Urothelium cell line (cell line): ENCODE measurements at places on chromosomes 1 and 21.
A peak's percentile ranks its signal among the peaks of the same experiment; 100 is the strongest.

- DNase-seq = no peak
Observed at GRCh38 chr1:57963581-57963980, 539.7 kb upstream of the DAB1 start.

DNA sequence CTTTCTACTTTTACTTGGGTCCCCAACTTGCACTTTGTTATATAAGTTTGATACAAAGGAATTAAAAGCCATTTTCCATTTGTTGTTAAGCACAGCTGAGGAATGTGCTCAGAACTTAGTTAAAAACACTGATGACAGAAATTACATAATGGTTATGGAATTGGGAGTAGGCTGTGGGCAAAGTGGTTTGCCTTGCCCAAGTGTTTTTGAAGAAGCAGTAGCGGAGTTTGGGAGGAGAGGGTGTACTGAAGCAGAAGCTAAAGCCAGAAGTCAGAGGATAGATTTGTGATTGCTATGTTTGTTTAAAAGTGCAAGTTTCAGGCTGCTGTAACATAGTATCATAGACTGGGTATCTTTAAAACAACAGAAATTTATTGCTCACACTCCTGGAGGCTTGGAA, 391.8 kb downstream of the DUSP10 start:
- no peak for DNase-seq

DNA sequence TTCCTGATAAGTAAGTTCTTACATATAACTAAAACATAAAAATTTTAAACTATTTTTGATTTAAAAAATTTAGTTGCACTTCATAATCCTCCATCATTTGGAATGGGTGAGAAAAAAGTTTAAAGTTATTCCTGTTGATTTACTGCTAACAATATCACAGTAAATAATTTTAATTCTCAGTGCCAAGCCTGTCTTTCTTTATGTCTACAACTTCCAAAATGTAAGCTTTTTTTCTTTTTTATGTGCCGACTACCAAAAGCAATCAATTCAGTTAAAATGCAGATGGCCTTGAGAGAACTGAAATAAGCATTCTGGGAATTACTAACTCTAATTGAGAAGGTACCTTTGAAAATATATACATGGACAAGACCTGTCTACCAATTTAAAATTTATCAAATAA, 1224.3 kb upstream of the B3GALT2 start:
- DNase-seq = no peak

DNA sequence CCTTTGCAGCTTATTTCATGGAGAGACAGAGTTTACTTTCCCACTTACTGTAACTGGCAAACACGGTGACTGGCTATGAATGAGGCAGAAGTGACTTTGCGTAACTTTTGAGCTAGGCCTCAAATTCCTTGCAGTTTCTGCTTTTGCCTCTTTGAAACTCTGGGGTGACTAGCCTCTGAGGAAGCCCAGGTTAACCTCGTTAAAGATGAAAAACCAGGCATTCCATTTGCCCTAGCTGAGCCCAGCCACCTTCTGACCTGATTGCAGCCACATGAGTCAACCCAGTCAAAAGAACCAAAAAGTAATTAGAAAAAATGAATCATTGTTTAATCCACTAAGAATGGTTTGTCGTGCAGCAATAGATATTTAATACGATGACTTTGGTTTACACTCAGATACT, 20.4 kb downstream of the PRMT6 start:
- DNase-seq = peak; percentile 53

- no peak for DNase-seq
Observed at GRCh38 chr21:37079211-37079824, 6.3 kb downstream of the TTC3 start.

- peak; percentile 82 for DNase-seq
Observed at GRCh38 chr1:35707601-35708440, 10.9 kb downstream of the C1orf216 start.

DNA sequence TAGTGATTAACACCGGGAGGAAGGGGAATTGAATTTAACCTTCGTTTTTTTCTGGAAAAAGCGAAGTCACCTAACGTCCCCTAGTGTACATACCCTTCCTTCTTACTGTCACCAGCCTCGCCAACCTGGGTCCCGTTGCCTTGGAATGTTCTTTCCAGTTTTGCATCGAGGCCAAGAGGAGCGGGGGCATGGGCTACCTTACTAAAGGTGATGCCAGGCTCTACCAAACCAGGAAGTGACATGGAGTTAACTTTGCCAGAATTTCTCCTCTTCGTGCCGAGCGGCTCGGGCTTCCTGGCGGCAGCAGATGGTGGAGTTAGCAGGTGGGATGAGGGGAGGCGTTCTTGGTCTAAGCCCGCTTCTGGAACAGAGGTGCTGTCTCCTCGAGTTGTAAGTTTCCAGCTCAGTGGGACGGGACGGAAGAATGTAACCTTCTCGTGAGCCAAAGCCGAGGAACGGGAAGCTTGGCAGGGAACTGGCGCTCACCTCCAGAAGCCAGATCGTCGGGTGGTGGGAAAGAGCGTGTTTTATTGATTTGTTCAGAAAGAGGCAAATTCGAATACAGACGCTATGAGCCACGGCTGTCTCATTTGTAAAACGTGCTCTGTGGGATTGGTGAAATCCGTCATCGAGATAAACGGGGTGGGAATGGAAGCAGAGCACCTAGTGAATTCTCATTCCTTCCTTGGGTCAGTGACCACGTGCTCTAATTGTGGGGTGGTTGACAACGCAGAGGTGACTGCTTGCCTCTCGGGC, 486 bp downstream of the NIPAL3 start:
- DNase-seq = peak; percentile 17

- DNase-seq = no peak
Observed at GRCh38 chr1:185632659-185633423, 101.3 kb upstream of the HMCN1 start.

GRCh38 chr1:10228528-10228927, 18.2 kb downstream of the KIF1B start:
- no peak for DNase-seq

- no peak for DNase-seq
Observed at GRCh38 chr1:6414881-6415626, 4.7 kb downstream of the HES2 start.

GRCh38 chr1:101632548-101633272, 364.0 kb downstream of the OLFM3 start:
- no peak for DNase-seq

- no peak for DNase-seq
Observed at GRCh38 chr1:163241746-163242145, 39.0 kb upstream of the RGS5 start.

GRCh38 chr1:76583875-76584477, 283.3 kb upstream of the ST6GALNAC5 start:
- DNase-seq = no peak

GRCh38 chr1:99777752-99778151, 11.3 kb upstream of the FRRS1 start:
- no peak for DNase-seq

DNA sequence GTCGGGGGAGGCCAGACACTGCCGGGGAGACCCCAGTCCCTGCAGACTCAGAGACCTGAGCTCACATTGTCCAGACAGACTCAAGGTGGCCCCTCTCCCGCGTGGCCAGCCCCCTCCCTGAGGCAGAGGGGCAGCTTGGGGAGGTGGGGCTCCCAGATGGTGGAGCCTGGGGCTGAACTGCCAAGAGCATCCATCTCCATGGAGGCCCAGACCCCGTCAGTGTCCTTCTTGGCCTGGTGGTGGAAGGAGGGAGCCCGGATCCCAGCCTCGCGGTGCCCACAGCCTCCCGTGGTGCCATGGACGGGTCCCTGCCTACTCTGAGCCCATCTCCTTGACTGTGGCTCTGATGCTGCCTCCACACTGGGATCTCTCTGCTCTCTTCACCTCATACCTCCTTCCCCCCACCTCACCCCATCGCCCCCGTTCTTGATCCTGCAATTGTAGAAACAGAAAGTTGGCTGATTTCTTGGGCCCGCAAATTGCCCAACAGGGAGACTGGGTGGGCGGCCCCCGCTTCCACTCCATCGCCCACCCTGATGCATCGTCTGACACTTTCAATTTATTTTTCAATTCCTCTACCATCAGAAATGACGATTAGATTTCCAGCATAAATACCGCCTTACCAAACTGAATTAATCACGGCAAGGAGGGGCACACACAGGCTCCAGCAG, 348.9 kb downstream of the MATN1 start:
- DNase-seq = no peak

DNA sequence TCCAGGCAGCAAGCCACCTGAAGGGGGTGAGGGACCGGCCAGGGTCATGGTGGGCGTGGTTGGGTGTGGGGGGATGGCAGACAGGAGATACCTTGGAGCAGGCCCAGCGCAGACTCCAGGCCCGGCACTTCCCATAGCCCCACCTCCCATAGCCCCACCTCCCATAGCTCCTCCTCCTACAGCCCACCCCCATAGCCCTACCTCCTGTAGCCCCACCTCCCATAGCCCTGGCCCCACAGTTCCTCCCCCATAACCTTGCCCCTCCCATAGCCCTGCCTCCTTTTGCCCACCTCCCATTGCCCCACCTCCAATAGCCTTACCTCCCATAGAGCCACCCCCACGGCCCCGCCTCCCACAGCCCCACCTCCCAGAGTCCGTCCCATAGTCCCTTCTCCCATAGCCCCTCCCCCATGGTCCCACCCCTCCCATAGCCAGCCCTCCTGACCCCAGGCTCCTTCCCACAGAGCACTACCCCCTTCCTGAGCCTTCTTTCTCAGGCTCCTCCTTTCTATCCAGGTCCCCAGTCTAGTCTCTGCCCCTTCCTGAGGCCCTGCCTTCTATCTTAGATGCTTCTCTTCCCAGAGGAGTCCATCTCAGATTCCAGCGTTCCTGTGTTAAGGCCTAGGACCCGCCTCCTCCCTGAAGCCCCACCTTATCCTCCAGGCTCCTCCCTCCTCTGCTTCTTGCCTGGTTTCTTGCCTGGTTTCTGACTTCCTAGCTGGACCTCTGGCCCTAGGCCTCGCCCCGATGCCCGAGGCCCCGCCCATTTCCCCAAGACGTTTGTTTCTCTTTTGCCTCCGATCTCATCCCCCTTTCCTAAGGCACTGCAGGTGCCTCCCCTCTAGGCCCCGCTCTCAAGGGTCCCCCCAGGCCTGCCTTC, 46.8 kb downstream of the PTPRU start:
- DNase-seq = peak; percentile 52

DNA sequence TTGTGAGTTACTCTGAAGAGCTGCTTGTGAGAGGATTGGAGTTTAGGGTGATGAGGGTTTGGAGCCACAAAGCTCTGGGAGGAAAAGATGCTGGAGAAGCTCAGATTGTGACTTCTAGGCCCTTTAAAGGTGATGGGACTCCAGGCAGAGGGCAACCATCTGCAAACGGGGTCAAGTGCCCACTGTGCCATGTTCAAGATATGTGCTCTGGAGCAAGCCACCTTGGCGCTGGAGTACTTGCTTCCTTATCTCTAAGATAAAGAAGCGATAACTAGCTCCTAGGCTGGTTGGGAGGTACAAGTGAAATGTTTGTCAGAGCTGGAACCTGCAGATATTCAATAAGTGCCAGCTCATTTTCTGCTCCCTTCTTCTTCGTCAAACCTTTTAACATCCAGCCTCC, 14.3 kb upstream of the FOXE3 start:
- DNase-seq = no peak

- DNase-seq = no peak
Observed at GRCh38 chr1:92662048-92662447, 122.9 kb downstream of the EVI5 start.

GRCh38 chr1:19310061-19310460, 1.9 kb downstream of the AKR7A2 start:
- no peak for DNase-seq

- no peak for DNase-seq
Observed at GRCh38 chr1:194004146-194004545, 817.7 kb upstream of the B3GALT2 start.

- no peak for DNase-seq
Observed at GRCh38 chr1:13710086-13710485, 10.1 kb downstream of the PRDM2 start.

GRCh38 chr1:43256675-43257570, 12.9 kb upstream of the TMEM125 start:
- no peak for DNase-seq

- peak; percentile 3 for DNase-seq
Observed at GRCh38 chr1:4172644-4173599, 272.9 kb upstream of the C1orf174 start.

- no peak for DNase-seq
Observed at GRCh38 chr1:183306317-183307042, 111.7 kb downstream of the NMNAT2 start.

- DNase-seq = no peak
Observed at GRCh38 chr1:85460555-85461088, 4.3 kb downstream of the DDAH1 start.

- no peak for DNase-seq
Observed at GRCh38 chr1:205014783-205015182, 28.2 kb upstream of the CNTN2 start.

DNA sequence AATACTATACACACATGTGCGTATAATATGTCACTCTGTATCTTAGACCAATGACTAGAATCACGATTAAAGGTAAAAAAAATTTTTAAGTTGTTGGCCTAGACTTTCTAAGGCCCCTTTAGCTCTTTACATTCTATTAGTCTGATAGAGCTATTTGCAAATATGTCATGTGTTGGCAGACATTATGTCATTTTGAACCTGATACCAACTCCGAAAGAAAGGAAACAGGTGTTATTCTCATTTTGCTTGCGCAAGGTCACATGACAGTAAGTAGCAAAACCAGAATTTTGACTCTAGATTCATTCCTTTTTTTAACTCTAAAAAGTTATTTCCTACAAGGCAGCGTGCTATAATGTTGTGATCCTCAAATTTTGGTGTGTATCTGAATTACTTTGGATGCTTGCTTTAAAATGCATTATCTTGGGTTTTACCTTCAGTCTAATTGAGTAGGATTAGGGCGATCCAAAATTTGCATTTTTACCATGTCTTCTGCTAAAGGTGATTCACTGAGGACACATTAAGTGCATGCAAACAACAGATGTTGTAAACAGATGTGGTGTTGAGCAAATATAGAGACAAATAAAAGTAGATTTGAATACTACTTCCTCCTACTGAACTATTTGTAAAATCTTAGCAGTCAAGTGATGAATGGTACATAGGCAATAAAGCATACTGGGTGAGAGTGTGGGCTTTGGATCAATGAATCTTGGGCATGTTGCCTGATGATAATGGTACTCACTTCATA, 63.5 kb upstream of the KIAA1614 start:
- no peak for DNase-seq

GRCh38 chr21:36260030-36260787, 59.8 kb upstream of the MORC3 start:
- peak; percentile 30 for DNase-seq

- no peak for DNase-seq
Observed at GRCh38 chr1:155062151-155062686, 1.3 kb upstream of the EFNA4 start.

- DNase-seq = no peak
Observed at GRCh38 chr1:208162903-208163302, 81.3 kb downstream of the PLXNA2 start.

- DNase-seq = no peak
Observed at GRCh38 chr1:1164701-1165451, 8.8 kb upstream of the TTLL10 start.
